PC-3 (cell line): ENCODE measurements at places on chromosomes 2 and 18. TPM values are rescaled to one million over a fixed set of nuclear protein-coding genes. Genes with fewer than 3 reads are reported as not detected.

LIMS1 gene
- 58.9 and 62.7 TPM in 2 replicates for total RNA-seq

QPCT gene
- not detected in 2 replicates for total RNA-seq

NPAS2 gene
- total RNA-seq = 54.8 and 55.4 TPM in 2 replicates

ANKRD29 gene
- total RNA-seq = 31.0 and 31.4 TPM in 2 replicates

NPPC gene
- not detected in 2 replicates for total RNA-seq

EMILIN1 gene
- 0.69 and 0.75 TPM in 2 replicates for total RNA-seq

SLC5A7 gene
- 0.06 TPM in 1 of 2 replicates, not detected in the other for total RNA-seq

NAT8 gene
- total RNA-seq = not detected in 2 replicates

TTL gene
- total RNA-seq = 31.4 and 33.5 TPM in 2 replicates

IL18R1 gene
- 1.2 and 3.6 TPM in 2 replicates for total RNA-seq

ACVR1C gene
- 0.17 and 0.40 TPM in 2 replicates for total RNA-seq

- no peak overlapping the region for H3K4me3 ChIP-seq
- H3K36me3 ChIP-seq = no peaks in the 10 kb centered on the region
- no peak overlapping the region for H3K27ac ChIP-seq
- DNase-seq = no peak
These were observed 385.9 kb downstream of the TNS1 start for GRCh38 chr2:217616936-217617335.

- H3K36me3 ChIP-seq = no peaks in the 10 kb centered on the region
- peak; percentile 46 for DNase-seq
- H3K4me1 ChIP-seq = peaks cover 9% of the 10 kb centered on the region
- no peaks in the 10 kb centered on the region for H3K27me3 ChIP-seq
These were observed 84.5 kb downstream of the PTRHD1 start for GRCh38 chr2:24708537-24709152.

- no peak for DNase-seq
- H3K4me3 ChIP-seq = no peak overlapping the region
- peaks cover 5% of the 10 kb centered on the region; the same call in 1 of the 2 replicates for H3K36me3 ChIP-seq
- no peaks in the 10 kb centered on the region for H3K27me3 ChIP-seq
- H3K4me1 ChIP-seq = no peaks in the 10 kb centered on the region
- H3K27ac ChIP-seq = no peak overlapping the region
These were observed 91.6 kb downstream of the TTC27 start for GRCh38 chr2:32719430-32719829.

GRCh38 chr2:40282428-40282827, 169.5 kb downstream of the SLC8A1 start:
- no peaks in the 10 kb centered on the region for H3K4me1 ChIP-seq
- H3K27me3 ChIP-seq = no peaks in the 10 kb centered on the region
- DNase-seq = no peak
- no peaks in the 10 kb centered on the region for H3K36me3 ChIP-seq

- H3K36me3 ChIP-seq = peaks cover 57% of the 10 kb centered on the region
- DNase-seq = no peak
- no peaks in the 10 kb centered on the region for H3K4me1 ChIP-seq
- no peak overlapping the region for H3K4me3 ChIP-seq
- H3K27ac ChIP-seq = no peak overlapping the region
- H3K27me3 ChIP-seq = no peaks in the 10 kb centered on the region
These were observed 23.3 kb downstream of the ERCC3 start for GRCh38 chr2:127270663-127271062.

DNA sequence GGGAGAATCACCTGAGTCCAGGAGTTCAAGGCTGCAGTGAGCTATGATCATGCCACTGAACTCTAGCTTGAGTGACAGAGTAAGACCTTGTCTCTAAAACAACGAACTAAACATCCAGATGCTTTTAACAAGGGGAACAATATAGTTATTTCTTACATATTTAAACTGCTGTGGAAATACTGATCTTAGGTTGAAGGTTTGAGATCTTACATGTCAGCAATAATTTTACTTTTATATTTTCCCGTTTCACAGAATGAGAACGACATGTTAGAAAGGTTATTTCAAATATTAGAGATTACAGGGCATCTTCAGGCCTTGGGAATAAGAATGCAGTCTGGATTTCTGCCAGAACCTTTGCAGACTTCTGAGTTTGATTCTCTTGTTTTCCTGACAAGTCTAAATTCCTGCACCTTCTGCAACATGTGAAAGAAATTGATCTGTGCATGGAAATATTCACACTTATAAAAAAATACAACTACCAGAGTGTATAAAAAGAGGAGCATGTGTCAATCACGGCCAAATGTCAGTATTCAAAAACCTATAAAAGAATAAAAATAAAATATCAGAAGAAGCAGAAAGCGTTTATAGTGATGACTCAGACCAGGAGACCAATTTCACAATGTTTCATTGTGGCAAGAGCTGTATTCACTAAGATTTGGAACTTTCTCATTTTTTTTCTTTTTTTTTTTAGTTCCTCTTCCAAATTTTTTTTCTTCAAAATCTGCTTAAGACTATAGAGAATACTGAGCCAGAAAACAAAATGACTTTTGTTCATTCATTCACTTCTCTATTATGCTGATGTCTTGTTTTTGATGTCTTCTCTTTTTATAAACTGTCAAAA, 29.6 kb downstream of the COLEC12 start:
- no peaks in the 10 kb centered on the region for H3K36me3 ChIP-seq
- peaks cover 33% of the 10 kb centered on the region for H3K27me3 ChIP-seq
- H3K4me1 ChIP-seq = peaks cover 12% of the 10 kb centered on the region; the same call in 1 of the 2 replicates
- no peak overlapping the region for H3K27ac ChIP-seq
- no peak overlapping the region for H3K4me3 ChIP-seq

GRCh38 chr2:9779596-9780264, 63.5 kb upstream of the TAF1B start:
- no peaks in the 10 kb centered on the region for H3K27me3 ChIP-seq
- DNase-seq = no peak
- peaks cover 14% of the 10 kb centered on the region for H3K4me1 ChIP-seq

- H3K27ac ChIP-seq = no peak overlapping the region
- no peaks in the 10 kb centered on the region for H3K4me1 ChIP-seq
- H3K27me3 ChIP-seq = no peaks in the 10 kb centered on the region
- DNase-seq = no peak
- no peak overlapping the region for H3K4me3 ChIP-seq
These were observed 21.8 kb downstream of the TMEM182 start for GRCh38 chr2:102783506-102784183.

DNA sequence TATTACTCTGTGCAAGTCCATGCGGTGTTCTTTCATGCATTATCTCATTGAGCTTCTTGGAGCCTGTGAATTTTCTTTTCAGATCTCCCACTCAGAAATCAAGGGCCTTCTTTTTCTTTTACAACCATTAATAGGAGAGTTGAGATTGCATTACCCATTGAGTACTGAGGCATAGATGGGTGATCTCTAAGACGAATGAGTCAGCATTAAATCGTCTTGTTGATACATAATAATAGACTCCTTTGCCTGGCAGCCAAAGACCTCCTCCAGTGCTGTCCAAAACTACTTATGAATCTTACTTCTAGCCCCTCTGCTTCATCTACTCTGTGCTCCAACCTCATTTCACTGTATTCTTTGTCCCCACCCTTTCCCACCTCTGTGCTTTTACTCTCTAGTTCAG, 180.5 kb downstream of the AGPS start:
- no peaks in the 10 kb centered on the region for H3K27me3 ChIP-seq
- DNase-seq = peak; percentile 44
- H3K36me3 ChIP-seq = no peaks in the 10 kb centered on the region

DNA sequence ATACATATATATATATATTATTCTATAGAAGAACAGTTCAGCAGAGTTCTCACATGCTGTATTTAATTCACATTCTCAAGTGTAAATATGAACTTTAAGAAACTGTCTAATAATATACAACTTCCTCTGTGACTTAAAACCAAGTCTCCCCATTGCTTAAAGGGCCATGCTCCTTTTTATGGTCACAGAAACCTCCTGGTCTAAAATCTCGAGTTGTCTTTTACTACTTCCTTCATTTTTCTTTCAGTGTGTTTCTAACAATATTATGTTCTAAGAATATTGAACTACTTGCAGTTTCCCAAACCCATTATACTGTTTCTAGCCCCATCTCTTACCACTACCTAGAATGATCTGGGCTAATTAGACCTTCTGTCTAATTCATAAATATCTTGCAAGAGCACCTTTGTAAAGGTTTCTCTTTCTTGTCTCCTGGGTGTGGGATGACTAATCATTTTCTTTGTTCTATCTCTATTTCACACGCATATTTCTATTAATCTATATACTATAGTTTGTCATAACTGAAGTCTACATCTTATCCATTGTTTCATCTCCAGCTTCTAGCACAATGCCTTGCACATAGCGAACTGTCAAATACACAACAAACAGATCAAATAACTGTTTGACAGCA, 48.8 kb downstream of the ERBB4 start:
- no peak overlapping the region for H3K4me3 ChIP-seq
- H3K36me3 ChIP-seq = no peaks in the 10 kb centered on the region
- no peaks in the 10 kb centered on the region for H3K4me1 ChIP-seq
- DNase-seq = no peak
- no peaks in the 10 kb centered on the region for H3K27me3 ChIP-seq

GRCh38 chr2:73995810-73996209, 11.1 kb downstream of the TET3 start:
- no peak overlapping the region for H3K27ac ChIP-seq
- no peak for DNase-seq
- peaks cover 26% of the 10 kb centered on the region for H3K4me1 ChIP-seq

GRCh38 chr2:9298583-9298982, 92.0 kb downstream of the ASAP2 start:
- peaks cover 17% of the 10 kb centered on the region; the same call in 1 of the 2 replicates for H3K36me3 ChIP-seq
- no peaks in the 10 kb centered on the region for H3K27me3 ChIP-seq
- DNase-seq = no peak
- no peaks in the 10 kb centered on the region for H3K4me1 ChIP-seq

GRCh38 chr2:140384946-140385345, 1604.8 kb upstream of the NXPH2 start:
- no peak overlapping the region for H3K4me3 ChIP-seq
- no peak overlapping the region for H3K27ac ChIP-seq
- H3K36me3 ChIP-seq = no peaks in the 10 kb centered on the region
- H3K27me3 ChIP-seq = no peaks in the 10 kb centered on the region
- H3K4me1 ChIP-seq = peaks cover 3% of the 10 kb centered on the region
- DNase-seq = no peak

DNA sequence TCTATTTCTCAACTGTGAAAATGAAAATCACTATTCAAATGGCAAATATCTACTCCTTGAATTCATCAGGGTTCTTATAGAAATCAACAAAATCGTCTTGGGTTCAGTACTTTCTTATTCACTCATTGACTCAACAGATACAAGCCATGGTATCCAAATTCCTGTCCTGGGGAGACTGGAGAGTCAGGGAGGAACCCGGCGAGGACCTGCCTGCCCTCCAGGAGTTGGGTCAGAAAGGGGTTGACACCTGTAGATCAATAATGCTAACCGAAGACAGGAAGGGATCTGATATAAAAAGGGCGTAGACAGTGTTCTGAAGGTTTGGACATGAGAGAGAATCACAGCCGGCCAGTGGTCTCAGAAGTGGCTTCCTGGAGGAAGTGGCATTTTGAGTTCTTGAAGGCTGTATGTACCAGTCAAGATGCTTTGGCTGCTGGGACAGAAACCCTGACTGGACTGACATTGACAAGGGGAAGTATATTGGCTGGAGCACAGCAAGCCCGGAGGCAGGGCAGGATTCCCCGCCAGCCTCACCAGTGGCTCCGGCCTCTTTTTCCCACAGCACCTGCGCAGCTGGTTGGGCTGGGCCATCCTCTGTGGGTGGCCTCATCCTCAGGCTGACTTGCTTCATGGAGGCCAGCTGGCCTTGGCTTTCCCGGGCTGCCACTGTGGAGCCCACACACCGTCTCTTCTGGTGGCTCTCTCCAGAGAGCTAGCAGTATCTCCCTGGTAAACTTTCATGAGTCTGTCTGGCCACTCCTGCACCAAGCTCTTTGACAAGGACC, 3.0 kb downstream of the LRRFIP1 start:
- no peak overlapping the region for H3K4me3 ChIP-seq
- H3K36me3 ChIP-seq = no peaks in the 10 kb centered on the region

GRCh38 chr2:218187296-218188015, 20.7 kb upstream of the CXCR1 start:
- 0 out of 2 replicates have a peak, but pooled peaks cover 4% of the 10 kb centered on the region for H3K4me1 ChIP-seq
- H3K4me3 ChIP-seq = no peak overlapping the region
- DNase-seq = no peak
- no peak overlapping the region for H3K27ac ChIP-seq
- no peaks in the 10 kb centered on the region for H3K36me3 ChIP-seq
- peaks cover 8% of the 10 kb centered on the region for H3K27me3 ChIP-seq

- no peak overlapping the region for H3K4me3 ChIP-seq
- DNase-seq = no peak
- H3K4me1 ChIP-seq = no peaks in the 10 kb centered on the region
- H3K27ac ChIP-seq = no peak overlapping the region
- H3K36me3 ChIP-seq = no peaks in the 10 kb centered on the region
- peaks cover 47% of the 10 kb centered on the region for H3K27me3 ChIP-seq
These were observed 149.3 kb upstream of the AQP4 start for GRCh38 chr18:27014841-27015240.

DNA sequence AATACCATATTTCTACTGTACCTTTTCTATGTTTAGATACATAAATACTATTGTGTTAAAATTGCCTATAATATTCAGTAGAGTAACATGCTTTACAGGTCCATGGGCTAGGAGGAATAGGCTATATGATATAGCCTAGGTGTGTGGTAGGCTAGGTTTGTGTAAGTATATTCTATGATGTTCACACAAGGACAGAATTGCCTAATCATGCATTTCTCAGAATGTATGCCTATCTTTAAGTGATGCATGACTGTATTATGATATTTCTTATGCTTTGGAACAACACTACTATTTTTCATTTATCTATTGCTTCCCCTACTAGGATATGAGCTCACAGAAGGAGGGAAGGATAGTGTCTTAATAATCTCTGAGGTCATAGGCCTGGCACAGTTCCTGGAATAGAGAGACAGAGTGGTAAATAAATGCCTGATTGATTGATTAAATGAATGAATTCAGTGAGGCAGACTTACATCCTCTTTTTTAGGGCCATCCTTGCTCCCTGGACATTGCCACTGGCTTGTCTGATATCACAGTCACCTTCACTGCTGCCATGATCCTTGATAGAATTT, 121.0 kb downstream of the MYO3B start:
- no peaks in the 10 kb centered on the region for H3K4me1 ChIP-seq
- H3K4me3 ChIP-seq = no peak overlapping the region
- 0 out of 2 replicates have a peak, but pooled peaks cover 4% of the 10 kb centered on the region for H3K27me3 ChIP-seq
- no peaks in the 10 kb centered on the region for H3K36me3 ChIP-seq

DNA sequence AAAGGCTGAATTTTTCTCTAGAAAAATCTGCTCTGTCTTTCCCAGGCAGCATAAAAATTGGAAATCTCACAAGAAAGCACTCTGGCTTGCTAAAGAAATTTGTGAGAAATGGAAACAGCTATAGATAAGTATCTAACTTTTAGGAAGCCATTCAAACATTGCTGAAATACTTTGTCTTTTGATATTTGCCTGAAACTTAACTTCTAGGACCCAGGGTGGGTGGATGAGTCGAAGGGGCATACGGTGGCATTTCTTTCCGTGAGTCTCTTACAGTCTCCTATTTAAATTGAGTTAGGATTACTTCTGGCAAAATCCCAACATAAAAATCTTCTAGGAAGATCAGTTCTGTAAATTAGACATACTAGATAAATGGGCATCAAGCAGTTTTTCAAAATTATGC, 532 bp upstream of the COL3A1 start:
- peaks cover 12% of the 10 kb centered on the region; the same call in 1 of the 2 replicates for H3K4me1 ChIP-seq
- no peak overlapping the region for H3K27ac ChIP-seq
- no peak overlapping the region for H3K4me3 ChIP-seq
- no peak for DNase-seq
- no peaks in the 10 kb centered on the region for H3K27me3 ChIP-seq
- no peaks in the 10 kb centered on the region for H3K36me3 ChIP-seq

- no peak overlapping the region for H3K27ac ChIP-seq
- no peaks in the 10 kb centered on the region for H3K27me3 ChIP-seq
- H3K4me1 ChIP-seq = no peaks in the 10 kb centered on the region
These were observed 133.1 kb downstream of the DYSF start for GRCh38 chr2:71586471-71586870.

GRCh38 chr2:104932243-104932642, 78.3 kb downstream of the POU3F3 start:
- no peak overlapping the region for H3K4me3 ChIP-seq
- peaks cover 93% of the 10 kb centered on the region for H3K27me3 ChIP-seq
- H3K36me3 ChIP-seq = no peaks in the 10 kb centered on the region
